NCI-H187 treated with DMSO at 0.1 percent for 48 hours (cell line): ENCODE measurements at places on chromosomes 7 and 10.

DNA sequence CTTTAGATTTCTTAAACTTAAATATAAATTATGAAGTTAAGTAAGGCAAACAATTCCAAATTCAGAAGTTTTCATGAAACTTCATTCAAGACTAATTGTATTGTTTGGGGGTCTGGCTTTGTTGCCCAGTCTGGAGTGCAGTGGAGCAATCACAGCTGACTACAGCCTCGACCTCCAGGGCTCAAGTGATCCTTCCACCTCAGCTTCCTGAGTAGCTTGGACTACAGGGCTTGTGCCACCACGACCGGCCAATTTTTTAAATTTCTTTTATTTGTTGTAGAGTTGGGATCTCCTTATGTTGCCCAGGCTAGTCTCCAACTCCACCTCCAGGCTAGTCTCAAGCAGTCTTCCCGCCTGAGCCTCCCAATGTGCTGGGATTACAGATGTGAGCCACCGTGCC lies 12.5 kb downstream of the P4HA1 start:
- no peak for DNase-seq

GRCh38 chr10:71368176-71368575 lies 28.5 kb upstream of the CDH23 start:
- DNase-seq, result no peak

- no peak for DNase-seq
Observed at GRCh38 chr10:78413076-78414055, 379.7 kb downstream of the RPS24 start.

GRCh38 chr7:158295966-158296797 lies 291.4 kb downstream of the PTPRN2 start:
- DNase-seq, result no peak

GRCh38 chr10:82071231-82071630 lies 196.2 kb downstream of the NRG3 start:
- no peak for DNase-seq

DNA sequence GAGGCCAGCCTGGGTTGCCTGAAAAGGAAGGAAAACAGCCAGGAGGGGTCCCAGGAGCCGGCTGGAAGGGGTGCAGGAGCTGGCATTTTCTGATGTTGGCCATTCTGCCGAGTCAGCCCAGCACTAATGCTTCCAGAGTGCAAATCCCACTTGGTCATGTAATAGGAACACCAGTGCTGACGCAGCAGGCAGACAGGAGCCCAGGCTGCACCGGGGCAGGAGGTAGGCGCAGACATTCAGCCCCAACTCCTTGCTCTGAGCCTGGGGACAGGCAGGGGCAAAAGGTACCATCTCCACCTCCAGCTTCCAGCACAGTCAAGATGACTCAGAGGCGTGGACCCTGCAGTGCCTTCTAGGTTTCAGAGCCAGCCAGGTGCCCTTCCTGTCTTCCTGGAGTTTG lies 10.2 kb upstream of the YWHAG start:
- no peak for DNase-seq

GRCh38 chr7:2266911-2267310 lies 24.9 kb downstream of the NUDT1 start:
- no peak for DNase-seq

DNA sequence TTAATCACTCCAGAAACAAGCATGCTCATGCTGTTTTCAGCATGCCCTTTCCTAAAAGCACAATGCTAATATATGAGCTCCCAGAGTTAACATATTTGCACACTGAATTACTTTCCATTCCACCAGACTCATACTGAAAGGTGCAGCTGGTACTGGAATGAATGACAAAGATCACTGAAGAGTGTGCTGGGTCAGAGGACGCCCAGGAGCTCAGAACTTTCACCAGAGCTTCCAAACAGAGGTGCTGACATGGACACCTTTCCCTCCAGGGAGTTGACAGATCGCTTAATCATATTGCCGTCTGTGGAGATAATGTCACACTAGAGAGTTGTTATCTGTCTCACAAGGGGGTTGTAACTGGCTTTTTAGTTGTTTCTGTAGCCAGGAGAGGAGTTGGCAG lies 292.9 kb downstream of the LHFPL3 start:
- DNase-seq, result no peak

GRCh38 chr7:101707587-101707986 lies 78.5 kb upstream of the MYL10 start:
- no peak for DNase-seq

DNA sequence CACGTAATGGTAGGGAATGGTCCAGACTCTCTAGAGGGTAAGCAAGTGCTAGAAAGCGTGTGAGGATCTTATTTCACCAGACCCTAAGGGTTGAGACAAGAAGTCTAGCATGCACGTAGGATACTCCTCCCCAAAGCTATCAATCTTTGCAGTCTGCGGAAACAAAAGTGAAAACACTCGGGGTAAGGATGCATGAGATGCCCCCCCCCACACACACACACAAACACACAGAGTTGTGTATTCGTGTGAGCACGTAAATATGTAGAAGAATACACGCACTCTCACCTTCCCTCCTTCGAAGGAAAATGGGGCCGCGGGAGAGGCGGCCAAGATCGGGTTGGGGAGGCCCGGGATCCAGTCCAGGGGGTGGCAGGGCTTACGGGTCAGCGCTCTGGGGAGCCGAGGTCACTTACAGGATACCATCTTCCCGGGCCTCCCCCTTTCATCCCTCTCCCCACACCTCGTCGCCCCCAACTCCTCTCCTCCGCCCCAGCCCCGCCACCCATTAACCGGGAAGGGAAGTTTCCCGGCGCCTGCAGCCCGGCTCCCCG lies 455 bp downstream of the CUL2 start:
- DNase-seq, result no peak

- DNase-seq, result no peak
Observed at GRCh38 chr10:73875139-73875475, 752 bp upstream of the CAMK2G start.

DNA sequence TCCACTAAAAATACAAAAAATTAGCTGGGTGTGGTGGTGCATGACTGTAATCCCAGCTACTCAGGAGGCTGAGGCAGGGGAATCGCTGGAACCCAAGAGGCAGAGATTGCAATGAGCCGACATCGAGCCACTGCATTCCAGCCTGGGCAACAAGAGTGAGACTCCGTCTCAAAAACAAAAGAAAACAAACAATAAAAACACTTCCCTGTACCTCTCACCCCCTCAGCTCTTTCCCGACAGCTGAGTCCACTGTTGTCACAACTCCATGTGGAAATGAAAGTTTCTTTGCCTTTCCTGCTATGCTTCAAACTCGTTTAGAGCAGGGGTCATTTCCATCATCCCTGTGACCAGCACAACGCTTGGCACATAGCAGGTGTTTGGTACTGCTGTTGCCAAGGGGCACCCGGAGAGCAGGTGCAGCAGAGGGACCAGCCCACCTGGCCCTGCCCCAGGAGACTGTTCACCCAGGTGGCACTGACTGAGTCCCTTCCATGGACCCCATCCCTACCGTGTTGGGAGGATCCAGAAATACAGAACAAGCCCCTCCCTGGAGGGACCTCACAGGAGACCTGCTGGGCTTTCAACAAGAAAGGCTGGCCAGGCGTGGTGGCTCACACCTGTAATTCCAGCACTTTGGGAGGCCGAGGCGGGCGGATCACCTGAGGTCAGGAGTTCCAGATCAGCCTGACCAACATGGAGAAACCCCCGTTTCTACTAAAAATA lies 4.9 kb downstream of the TMEM130 start:
- DNase-seq, result no peak

GRCh38 chr7:113752289-113752688 lies 166.5 kb downstream of the PPP1R3A start:
- no peak for DNase-seq

GRCh38 chr10:3104251-3104918 lies 37.0 kb downstream of the PFKP start:
- DNase-seq, result no peak

DNA sequence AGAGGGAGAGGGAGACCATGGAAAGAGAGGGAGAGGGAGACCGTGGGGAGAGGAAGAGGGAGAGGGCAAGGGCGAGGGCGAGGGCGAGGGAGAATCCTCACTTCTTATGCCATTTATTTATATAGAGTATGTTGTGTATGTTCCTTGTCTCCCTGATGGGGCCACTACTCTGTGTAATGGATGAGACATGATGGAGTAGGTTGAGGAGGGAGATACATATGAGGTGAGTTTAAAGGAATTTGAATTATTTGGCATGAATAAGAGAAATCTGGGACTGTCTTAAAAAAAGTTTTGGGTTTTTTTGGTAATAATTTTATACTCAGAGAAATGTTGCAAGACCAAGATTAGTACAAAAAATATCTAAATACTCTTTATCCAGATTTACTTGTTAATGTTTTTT lies 20.1 kb downstream of the CCSER2 start:
- DNase-seq, result no peak

DNA sequence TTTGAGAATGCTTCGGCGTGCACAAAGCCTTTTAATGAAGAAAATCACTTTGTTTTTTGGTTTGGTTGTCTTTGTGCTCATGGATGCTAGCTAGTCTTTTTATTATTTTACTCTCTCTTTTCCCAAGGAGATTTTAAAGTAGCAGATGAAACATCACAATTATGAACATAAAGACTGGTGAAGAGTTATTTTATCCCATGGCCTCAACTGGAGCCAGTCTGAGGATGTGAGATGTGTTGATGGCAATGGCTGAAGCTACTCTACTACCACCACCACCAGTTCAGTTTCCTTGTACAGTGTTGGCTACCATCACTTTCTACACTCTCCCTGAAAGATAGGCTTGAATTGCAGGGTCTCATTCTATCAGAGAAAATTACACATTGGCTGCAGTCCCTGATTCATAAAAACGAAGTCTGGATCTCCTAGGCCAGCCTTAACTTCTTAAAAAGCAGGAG lies 494 bp upstream of the HERC4 start:
- no peak for DNase-seq

- no peak for DNase-seq
Observed at GRCh38 chr10:68302503-68302823, 29.4 kb upstream of the HNRNPH3 start.

DNA sequence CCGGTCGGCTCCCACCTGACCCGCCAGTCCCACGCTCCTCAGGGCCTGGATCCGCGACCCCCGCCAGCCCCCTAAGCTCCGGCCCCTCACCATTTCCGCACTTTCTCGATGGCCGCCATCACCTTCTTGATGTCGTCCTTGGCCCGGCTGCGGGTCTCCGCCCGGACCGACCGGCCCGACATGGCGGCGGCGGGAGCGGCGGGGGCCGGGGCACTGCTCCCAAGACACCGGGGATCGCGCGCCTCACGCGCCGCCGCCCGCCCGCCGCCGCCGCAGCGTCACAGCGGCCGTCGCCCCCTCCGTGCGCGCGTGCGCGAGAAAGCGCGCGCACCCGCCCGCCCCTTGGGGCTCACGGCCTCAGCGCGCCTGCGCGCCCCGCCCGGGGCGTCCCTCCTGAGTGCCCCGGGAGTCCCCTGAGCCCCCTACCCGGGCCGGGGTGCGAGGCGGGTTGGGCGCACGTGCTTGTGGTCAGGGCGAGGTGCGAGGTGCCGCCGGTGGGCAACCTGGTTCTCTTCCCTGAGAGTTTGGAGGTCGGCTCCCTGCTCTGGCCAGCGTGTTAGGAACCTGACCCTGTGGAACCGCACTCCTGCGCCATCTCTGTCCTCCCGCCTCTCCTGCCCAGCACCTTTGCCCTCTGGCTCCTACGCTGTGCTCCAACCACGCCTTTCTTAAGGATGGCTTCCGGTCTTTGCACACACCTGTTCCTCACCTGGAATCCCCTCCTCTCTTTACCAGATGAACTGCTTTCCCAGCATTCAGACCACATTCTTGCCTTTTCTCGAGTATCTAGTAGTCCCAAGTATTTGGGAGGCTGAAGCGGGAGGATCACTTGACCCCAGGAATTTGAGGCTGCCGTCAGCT lies at the start of gene BCL7B:
Gene BCL7B, minus strand, starts transcription at position 294 of the 861 bp plus-strand sequence. Its CDS starts 112 bp downstream, at position 182.
- no peak for DNase-seq

- DNase-seq, result no peak
Observed at GRCh38 chr7:125908711-125909110, 979.1 kb upstream of the POT1 start.

DNA sequence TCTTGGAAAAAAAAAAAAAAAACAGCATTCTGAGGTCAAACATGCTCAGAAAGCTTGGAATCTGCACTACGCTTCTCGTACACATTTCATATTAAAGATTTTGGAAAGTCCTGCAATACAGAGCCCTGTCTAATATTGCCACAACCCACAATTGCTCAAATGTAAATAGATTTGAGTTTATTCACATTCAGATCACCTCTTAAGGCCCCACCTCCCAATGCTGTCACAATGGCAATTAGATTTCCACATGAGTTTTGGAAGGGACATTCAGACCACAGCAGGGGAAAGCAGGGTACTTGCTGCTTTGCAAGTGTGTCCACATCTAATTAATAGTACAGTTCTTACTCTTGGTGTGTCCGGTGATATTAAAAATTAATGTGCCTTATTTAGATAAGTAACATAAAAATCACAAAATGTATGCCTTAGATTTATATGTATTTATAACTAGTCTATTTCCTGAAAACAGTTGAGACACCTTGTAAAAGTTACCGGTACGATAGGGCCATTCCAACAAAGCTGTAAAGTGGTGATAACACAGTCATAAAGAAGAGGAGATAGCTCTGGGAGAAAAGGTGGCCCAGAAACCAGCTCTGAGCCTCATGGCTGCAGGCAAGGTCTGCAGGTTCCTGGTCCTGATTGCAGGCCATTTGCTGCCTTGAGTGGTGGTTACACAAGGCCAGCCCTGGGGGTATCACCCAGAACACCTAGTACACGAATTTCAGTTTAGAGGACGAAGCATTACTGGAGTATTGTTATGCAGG lies 27.9 kb downstream of the EGFR start:
- no peak for DNase-seq

GRCh38 chr10:119414081-119414611 lies 128.4 kb downstream of the RGS10 start:
- DNase-seq, result no peak

DNA sequence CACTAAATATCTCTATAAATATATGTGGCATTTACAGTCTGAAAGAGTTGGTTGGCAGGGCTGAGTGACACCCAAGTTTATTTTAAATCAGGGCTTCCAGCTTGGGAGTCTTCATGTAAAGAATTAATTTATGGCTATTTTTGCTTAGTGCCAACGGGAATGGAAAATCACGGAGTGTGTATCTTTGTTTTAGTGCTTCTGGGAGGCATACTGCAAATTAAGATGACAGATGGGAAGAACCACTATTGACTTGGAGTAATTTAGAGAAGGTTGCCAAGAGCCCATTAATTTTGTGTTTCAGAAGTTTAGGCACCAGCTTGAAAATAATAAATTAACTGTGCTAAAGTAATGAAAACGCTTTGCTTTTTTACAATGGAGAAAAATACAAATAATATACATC lies 135.2 kb downstream of the GPR37 start:
- no peak for DNase-seq

- no peak for DNase-seq
Observed at GRCh38 chr10:100489396-100489795, 26.6 kb downstream of the WNT8B start.

- no peak for DNase-seq
Observed at GRCh38 chr7:25395976-25396375, 167.7 kb upstream of the NPVF start.

- DNase-seq, result no peak
Observed at GRCh38 chr7:98646465-98646864, 29.4 kb downstream of the NPTX2 start.

GRCh38 chr10:66538371-66538770 lies 387.5 kb upstream of the LRRTM3 start:
- no peak for DNase-seq
